ENCODE measurements at places on chromosomes 6 and 20.

GRCh38 chr6:129007701-129008373 is 124.9 kb downstream of the LAMA2 start:
- DNase-seq, result no peak

DNA sequence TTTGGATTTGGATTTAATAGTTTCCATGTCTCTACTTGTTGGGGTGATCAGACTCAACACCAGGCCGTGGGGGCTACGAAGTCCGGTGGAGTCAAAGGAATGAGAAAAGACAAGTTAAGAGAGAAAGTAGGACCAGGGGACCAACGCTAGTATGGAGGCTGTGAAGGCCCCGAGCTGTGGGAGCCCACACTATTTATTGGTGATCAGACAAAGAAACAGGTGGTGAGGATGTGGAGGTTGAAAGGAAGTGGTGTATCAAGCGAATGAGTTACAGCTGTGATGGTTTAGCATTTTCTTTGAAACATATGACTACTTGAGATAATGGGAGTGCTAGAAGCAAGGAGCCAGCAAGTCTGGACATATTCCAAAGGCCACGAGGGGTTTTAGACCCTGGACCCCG is 62.4 kb downstream of the AKAP7 start:
- DNase-seq, result no peak

DNA sequence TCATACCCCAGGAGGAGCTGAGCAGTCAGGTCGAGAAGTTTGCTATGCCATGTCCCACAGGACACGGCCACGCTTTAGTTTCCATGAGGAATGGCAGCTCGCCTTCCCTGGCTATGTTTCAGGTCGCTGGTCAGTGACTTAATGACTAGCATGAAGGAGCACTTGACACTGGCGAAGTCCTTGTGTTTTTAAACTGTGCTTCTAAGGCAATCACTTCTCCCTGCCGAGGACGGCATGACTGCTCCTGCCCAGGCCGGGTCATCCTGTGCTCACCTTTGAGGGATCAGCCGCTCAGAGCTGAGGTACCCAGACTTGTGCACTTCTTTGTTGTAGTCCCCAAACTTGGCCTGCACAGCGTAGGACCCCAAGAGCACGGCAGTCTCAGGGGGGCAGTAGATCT is 34.1 kb downstream of the EZR start:
- no peak for DNase-seq

DNA sequence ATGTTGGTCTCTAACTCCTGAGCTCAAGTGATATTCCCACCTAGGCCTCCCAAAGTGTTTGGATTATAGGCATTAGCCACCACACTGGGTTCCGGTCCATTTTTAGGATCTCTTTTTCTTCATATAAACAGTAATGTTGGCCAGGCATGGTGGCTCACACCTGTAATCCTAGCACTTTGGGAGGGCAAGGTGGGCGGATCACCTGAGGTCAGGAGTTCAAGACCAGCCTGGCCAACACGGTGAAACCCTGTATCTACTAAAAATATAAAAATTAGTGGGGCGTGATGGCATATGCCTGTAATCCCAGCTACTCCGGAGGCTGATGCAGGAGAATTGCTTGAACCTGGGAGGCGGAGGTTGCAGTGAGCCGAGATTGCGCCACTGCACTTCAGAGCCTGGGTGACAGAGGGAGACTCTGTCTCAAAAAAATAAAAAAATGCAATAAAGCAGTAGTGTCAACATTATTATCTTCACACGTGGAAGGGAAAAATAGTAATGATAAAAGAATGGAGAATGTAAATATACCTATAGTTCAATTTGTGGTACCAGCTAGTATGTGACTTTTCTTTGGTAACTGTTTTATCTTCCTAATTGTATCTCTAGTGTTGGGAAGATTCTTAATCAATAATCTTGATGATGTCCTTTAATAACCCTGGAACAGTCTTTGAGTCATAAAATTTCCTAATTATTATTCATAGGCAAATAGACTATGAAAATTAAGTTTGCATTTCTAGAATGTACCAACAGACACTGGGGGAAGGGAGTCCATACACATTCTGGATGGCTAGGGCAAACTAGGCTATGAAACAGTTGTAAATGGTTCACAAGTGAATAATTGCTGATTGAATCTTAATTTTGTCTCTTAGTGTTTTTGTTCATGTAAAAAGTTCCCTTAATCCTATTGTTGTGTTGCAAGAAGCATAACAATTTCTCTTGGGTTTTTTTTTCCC is 3.6 kb downstream of the PARD6B start:
- no peak for DNase-seq

DNA sequence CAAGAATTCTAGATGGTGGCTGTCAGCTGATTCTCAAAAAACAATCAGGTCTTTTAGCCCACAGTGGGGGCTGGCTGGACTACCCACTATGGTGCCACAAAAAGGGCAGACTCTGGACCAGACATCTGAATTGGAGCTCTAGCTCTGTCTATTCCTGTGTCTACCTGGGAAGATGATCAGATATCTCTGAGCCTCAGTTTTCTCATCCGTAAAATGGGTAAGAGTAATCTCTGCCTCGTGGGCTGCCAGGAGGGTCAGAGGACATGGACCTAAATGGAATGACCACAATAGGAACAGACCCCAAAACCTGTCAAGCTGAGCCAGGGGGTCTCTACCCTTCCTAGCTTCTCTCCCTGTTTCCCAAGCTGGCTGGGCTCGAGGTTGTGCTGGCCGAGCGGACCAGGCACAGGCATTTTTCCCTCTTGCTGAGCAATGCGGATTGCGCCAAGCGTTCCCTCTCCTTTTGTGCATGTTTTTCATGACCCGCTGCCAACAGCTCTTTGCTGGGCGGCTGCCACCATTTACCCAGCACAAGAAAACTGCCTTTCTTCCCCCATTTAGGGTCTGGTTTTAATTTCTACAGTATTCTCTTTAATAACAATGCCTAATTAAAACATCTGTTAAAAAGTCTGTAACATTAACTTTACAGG is 74.7 kb upstream of the MAFB start:
- no peak for DNase-seq

- no peak for DNase-seq
These were observed 15.2 kb downstream of the EIF2S2 start for GRCh38 chr20:34096699-34097444.

DNA sequence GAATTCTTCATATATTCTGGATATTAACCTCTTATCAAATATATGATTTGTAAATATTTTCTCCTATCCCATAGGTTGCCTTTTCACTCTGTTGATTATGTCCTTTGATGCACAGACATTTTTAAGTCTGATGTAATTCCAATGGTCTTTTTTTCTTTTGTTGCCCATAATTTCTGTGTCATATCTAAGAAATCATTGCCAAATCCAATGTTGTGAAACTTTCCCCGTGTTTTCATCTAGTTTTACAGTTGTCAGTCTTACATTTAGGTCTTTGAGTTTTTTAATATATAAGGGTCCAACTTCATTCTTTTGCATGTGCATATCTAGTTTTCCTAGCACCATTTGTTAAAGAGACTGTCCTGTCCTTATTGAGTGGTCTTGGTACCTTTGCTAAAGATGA is 111.5 kb downstream of the SESN1 start:
- DNase-seq, result no peak

DNA sequence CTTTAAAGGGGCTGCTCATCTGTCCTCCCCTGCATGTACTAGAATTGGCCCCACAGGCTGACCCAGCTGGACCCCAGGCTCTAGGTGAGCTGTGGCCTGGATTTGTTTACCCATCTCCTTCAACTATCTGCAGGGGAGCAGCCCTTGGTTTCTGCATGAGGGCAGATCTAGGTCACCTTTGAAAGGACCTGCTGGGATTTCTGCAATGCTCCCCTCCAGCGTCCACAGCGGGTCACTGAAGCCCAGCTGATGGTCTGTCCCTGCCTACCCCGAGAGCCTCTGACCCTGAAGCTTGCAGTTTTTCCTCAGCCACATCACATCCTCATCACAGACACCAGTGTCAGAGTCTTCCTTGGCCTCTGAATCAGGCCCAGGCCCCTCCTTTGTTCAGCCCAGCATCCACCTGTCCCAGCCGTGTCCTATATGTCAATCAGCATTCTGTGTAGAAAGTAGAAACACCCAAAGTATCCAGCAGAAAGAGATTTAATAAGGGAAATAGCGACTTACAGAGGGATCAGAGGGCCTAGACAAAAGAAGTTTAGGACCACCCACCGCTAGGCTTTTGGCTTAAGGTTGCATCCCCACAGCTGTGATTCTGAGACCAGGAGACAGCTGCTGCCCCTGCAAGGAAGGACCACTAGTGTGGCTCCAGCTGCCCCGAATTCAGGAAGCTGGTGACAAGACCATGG is 243.1 kb downstream of the LRFN2 start:
- DNase-seq, result no peak

GRCh38 chr6:165605901-165606739 is 56.9 kb downstream of the PDE10A start:
- DNase-seq, result no peak

- DNase-seq, result no peak
These were observed 135.9 kb upstream of the FUT9 start for GRCh38 chr6:95879856-95880255.

DNA sequence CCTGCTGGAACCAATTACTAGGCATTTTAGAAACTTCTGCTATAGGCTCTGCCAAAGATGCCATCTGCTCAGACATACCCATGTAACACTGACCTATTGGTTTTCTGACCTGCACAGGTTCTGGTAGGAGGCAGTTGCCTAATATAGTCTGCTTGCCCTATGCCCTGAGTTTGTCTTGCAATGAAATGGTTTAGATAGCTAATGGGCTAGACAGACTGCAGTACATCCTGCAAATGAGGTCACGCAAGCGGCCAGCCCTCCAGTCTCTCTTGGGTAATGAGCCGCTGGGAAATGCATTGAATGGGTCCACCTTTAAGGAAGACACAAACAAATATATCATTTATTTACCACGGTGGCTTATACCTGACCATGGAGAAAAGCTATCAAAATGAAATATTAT is 90.6 kb upstream of the B3GAT2 start:
- DNase-seq, result no peak

DNA sequence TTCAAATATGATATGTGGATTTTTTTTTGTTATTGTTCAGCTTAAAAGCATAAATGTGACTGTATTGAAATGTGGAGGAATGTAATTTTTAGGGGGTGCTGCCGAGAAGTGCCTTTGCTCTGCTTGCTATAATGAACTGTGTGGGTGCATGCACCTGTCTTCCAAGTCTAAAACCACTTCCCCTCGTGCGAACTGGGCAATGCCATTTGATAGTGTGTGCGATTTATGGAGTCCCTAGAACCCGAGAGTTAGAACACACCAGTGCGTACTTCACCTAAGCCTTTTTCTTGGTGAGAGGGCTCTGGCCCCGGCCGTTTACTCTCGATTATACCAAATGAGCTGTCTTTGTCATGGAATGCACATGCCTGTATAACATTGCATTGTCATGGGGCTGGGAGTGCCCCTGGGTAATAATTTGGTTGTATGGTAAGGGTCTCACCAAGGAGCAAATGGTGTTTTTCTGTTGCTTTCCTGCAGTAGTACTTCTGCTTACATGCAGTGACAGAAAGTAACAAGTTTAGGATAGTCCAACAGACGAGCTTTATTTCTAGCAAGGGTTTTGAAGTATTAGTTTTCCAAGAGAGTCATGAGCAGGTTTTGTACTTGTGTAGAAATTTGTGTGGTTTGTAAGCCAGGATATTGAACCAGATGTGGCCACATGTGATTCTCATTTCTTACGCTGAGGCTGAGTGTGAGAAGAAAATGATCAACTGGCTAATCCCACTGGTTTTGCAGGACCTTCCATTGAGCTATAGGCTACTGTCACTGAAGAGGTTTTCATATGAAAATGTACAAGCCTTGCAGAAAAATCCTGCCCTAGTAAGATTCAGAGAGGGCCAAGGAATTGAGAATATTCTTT is 172.4 kb downstream of the DTNBP1 start:
- no peak for DNase-seq

DNA sequence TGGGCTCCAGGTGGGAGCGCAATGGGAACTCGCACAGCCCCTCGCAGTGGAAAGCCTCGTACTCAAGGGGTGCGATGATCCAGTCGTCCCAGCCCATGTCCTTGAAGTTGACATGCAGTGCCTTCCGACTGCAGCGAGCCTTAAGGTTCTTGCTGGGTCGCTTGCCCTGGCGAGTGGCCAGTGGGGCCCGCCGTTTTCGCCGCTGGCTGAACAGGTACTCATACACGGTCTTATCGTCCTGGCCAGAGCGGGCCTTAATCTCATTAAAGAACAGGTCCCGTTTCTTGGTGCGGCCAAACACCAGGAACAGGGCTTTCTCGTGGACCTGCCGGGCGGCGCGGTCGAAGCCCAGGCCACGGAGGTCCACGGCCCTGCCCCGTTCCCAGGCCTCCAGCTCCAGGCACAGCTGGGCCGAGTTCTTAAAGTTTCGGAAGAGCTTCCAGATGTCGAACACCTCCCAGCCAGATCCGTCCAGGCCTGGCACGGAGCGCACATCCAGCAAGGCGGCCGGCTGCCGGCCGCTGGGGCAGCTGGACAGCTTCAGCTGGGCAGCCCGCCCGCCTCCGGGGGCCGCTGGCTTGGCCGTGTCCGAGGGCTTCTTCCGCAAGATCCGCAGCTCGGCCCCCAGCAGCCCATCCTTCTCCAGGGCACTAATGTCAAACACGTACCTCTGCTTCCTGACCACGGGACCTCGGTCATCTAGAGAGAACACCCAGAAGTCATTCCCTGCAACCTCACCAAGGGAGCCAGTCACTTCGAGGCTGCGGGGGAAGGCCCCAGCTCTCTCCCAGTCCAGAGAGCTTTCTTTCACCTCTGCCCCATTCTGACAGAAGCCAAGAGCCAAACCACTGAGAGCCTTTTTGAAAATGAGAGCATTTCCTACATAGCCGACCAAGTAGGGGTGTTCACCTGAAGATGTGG is 3.7 kb downstream of the GDF5 start:
- DNase-seq, result no peak

GRCh38 chr6:46129291-46129628 is 529 bp upstream of the ENPP4 start:
- DNase-seq, result no peak

DNA sequence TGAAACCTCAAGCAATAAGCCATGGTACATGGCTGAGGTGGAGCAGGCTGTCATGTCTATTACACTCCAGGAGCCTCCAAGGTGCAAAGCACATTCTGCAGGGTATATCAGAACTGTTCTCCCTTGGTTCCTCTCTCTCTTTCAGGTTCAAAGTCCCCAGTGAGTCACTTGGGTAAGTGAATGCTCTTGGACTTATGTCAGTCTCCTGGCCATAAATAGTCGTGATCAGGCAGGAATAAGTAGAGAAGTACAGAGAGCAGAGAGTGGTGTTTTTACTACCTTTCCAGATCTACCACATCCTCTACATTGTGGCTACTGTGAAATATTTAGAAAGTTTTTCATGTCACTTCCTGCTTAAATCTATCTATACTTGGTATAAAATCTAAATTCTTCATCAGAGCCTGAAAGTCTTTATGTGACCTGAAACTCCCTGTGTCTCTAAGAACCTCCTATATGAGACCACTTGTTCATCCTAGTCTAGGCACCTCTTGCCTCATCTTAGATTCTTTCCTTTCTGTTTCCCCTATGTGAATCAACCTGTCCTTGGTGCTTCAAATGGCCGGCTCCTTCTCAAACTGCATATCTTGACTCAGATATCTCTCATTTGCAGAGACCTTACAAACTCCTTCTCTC is 1077.6 kb upstream of the MAP3K7 start:
- no peak for DNase-seq

- no peak for DNase-seq
These were observed 23.4 kb upstream of the SLCO4A1 start for GRCh38 chr20:62618611-62619529.

GRCh38 chr20:53832499-53832898 is 237.9 kb downstream of the BCAS1 start:
- DNase-seq, result no peak

GRCh38 chr20:2141600-2142575 is 40.3 kb downstream of the STK35 start:
- no peak for DNase-seq
